Esophagus mucosa (tissue), 1 donor: ENCODE measurements at places on chromosomes 7 and 10. TPM values are rescaled to one million over a fixed set of nuclear protein-coding genes. Genes with fewer than 3 reads are reported as not detected.

GRCh38 chr7:69419934-69420333, 178.3 kb upstream of the AUTS2 start:
- no peak for ATAC-seq

The TBXAS1 gene
- 10.8 TPM for total RNA-seq

GRCh38 chr7:12695965-12696364, 8.5 kb downstream of the ARL4A start:
- peak; percentile 78 for ATAC-seq

The HDAC9 gene
- total RNA-seq: 2.4 TPM

DNA sequence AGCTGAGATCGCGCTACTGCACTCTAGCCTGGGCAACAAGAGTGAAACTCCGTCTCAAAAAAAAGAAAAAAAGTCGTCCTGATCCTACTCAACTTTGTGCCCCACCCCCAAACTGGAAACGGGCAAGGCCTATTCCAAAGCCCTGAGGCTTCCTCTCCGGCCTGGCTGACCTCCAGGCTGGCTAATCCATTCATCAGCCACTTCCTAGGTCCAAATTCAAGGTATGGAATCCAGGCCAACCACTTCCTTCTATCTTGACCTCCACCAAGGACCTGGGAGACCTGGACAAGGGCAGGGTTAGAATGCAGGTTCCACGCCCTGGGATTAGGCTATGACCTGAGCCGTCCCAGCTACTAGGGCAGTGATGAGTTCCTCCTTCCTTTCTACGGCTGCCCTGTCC, 20.4 kb upstream of the EIF4H start:
- ATAC-seq: peak; percentile 62

The CYP2W1 gene
- 0.36 TPM for total RNA-seq

DNA sequence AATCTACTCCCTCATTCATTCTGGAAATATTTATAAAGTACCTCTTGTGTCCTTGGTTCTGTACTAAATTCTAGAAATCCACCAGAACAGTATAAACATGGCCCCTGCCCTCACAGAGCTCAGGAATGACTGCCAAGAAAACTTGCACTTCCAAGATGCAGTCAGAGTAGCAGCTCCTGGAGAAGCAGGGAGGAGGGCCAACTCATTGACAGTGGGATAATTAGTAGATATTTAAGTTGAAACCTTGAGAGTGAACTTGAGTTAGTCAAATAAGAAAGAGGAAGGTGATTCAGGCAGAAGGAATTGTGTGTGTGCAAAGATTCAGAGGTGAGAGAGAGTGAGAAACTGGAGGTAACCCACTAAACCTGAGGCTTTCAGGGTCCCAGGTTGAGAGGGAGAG, 182.2 kb upstream of the INHBA start:
- no peak for ATAC-seq

The ALDH18A1 gene
- 42.6 TPM for total RNA-seq

DNA sequence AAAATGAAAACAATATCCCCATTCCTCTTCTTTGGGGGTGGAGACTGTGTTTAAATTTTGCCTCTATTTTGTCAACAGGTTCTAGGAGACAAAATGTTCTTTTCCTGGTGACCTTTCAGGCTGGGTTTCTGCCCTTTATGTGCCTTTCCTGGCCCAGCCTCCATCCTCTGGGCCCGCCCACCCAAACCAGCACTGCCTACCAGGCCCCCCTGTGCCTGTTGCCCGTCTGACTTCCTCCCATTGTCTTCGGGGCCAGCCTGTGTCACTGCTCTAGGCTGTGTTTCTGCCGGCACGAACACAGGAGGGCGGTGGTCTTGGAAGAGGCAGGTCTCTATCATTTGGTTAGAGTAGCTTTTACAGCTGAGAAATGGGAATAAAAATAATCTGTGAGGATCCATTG, 13.9 kb downstream of the TSPAN14 start:
- no peak for ATAC-seq

The PBLD gene
- 2.4 TPM for total RNA-seq

The RBP3 gene
- not detected for total RNA-seq

The TSPAN14 gene
- total RNA-seq: 94.6 TPM

DNA sequence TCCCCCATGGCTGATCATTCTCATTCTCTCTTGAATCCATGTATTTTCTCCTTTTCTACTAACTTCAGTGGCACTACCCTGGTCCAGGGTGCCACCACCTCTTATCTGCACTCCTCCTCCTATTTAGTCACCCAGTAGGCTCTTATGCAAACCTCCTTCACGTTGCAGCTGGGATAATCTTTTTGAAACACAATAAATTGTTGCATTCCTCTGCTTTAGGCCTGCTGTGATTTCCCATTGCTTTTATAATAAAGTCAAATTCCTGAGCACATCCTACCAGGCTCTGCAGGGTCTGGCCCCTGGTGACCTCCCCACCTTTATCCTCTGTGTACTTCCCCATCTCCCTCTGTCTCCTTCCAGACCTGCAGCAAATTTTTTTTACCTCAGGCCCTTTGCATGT, 112.7 kb upstream of the KIAA1217 start:
- no peak for ATAC-seq

GRCh38 chr10:113304726-113305125, 248.1 kb upstream of the HABP2 start:
- no peak for ATAC-seq

- no peak for ATAC-seq
These were observed 27.2 kb downstream of the LSM5 start for GRCh38 chr7:32462977-32463376.

The SFTPD gene
- total RNA-seq: 2.0 TPM

DNA sequence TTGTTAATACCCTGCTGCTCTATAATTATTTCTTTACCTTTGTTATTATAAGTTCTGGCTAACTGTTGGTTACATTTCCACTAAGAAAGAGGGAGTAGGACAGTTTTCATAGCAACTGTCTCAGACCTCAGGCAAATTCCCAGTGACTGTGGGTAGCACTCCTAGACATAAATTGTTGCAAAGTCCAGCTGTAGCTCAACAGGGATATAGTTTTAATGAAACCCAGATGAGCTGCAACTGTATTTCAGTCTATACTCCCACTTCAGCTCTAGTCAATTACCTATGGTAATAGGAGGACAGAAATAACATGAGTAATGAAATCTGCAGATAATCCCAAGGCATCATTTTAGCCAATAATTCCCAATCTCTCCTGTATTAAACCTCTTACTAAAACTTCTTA, 103.0 kb upstream of the SEMA3A start:
- ATAC-seq: no peak

The KAZALD1 gene
- total RNA-seq: 4.1 TPM

DNA sequence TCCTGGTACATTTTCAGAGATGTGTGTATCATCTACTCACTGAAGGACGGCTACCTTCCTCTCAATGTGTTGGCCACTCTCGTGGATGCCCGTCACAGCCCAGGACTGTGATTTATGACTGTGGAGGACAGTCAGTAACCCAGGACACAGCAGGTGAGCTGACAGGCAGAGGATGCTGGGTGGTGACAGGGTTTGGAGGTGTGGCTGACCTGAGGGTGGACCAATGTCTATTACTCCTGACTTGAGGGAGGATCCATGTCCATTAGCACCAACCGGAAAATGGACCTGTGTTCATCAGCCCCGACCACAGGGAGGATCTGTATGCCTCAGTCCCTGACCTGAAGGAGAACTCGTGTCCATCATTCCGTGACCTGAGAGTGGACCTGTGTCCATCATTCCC, 96.1 kb downstream of the ADCY1 start:
- no peak for ATAC-seq

DNA sequence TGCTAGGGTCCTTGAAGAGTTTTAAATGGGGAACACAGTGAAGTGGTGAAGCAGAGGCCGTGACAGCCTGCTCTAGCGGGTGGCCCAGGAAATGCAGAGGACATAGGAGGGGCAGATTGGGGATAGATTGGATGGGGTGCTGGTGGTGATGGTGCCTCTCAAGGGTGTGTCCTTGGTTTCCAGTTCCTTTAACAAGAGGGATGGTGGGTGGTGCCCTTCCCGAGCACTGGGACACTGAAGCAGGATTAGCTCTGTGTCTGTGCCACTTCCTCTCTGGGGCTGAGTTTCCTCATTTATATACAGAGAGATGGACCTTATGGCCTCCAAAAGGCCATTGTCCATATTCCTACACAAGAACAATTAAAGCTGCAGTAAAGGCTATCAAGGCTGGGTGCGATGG, 285.5 kb downstream of the TCF7L2 start:
- ATAC-seq: no peak

The TMEM176A gene
- total RNA-seq: 2.6 TPM

The CYP3A4 gene
- total RNA-seq: 0.24 TPM

- ATAC-seq: no peak
These were observed 18.0 kb upstream of the LIPA start for GRCh38 chr10:89269433-89270152.

The CPSF4 gene
- total RNA-seq: 23.8 TPM

DNA sequence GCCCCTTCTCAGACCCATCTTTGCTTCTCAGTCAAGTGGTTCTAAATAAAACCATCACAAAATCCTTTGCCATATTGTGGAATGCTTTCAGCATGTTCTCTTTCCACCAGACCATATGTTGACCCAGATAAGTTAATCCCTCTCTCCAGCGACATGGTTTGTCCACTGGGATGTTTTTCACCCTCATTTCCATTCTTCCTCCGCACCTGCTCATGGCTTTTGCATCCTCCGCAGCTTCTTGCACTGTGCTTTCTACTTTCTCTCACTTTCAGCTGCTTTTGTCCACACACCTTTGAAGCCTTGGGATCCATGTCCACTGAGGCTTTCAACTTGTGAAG, 52.3 kb upstream of the WAC start:
- ATAC-seq: no peak

- ATAC-seq: no peak
These were observed 721.2 kb downstream of the XPNPEP1 start for GRCh38 chr10:109202111-109202510.

GRCh38 chr10:102752266-102752930, 8.7 kb downstream of the WBP1L start:
- ATAC-seq: peak; percentile 17

DNA sequence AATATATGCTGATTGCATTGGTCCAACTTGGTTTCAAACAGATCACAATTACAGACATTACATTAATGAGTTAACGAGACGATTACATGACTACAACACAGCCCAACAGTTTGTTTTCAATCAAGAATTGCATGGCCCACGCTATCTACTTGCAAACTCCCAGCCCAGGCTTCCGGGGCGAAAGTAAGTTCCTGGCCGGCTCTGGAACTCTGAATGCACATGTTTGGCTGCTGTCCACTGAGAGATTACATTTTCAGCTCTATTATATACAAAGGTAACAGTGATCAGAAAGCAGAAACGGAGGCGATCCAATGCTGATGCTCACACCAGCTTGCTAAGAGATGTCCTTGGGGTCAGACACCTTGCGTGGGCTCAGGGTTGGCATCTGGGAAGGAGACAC, 206.3 kb downstream of the FANK1 start:
- ATAC-seq: no peak

GRCh38 chr7:2819954-2820397, 24.1 kb downstream of the GNA12 start:
- ATAC-seq: no peak

DNA sequence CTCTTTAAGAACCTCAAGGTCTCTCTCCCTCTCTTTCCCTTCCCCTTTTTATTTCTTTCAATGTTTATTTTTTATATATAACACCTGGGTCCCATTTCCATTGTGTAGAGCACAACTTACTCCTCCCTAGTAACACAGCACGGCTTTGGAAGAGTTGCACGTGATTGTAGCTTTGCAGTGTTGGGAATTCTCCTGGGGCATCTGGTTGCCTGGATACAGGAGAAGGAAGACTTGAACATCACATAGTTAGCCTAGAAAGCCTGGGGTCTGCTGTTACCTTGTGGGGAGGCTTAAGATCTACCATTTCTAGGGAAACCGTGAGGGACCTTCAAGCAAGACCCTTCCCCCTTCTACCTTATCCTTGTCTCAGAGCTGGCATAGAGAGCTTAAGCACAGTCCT, 41.1 kb upstream of the NFKB2 start:
- no peak for ATAC-seq

The PLXNA4 gene
- 1.1 TPM for total RNA-seq

DNA sequence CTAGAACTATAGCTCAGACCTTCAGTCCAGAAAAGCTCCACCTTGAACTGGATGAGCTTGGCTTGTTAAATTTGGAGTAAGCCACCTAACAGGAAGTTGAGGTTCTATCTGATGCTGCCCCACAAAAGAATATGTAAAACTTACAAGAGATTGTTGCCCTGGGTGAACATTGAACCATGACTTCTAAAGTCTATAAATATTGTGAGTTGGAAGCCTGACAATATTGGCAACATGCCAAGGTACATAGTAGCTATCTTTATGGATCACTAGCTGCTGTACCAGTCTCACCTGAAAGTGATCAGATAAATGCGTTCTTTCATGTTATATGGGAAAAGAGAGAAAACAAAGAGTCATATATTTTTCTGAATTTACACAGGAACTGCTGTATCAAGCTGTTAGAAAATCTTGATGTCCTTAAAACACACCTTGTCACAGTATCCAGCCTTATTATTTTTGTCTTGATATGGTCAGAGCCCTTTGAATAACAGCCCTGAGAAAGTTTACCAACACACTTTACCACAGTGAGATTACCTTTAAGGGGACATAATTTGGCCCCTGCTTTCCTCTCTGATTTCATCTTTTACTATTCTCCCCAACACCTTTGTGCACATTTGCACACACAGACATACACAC, 92.0 kb downstream of the LSMEM1 start:
- ATAC-seq: peak; percentile 37

GRCh38 chr7:23207884-23208283, 26.0 kb downstream of the NUP42 start:
- ATAC-seq: no peak

The GRM8 gene
- total RNA-seq: not detected

DNA sequence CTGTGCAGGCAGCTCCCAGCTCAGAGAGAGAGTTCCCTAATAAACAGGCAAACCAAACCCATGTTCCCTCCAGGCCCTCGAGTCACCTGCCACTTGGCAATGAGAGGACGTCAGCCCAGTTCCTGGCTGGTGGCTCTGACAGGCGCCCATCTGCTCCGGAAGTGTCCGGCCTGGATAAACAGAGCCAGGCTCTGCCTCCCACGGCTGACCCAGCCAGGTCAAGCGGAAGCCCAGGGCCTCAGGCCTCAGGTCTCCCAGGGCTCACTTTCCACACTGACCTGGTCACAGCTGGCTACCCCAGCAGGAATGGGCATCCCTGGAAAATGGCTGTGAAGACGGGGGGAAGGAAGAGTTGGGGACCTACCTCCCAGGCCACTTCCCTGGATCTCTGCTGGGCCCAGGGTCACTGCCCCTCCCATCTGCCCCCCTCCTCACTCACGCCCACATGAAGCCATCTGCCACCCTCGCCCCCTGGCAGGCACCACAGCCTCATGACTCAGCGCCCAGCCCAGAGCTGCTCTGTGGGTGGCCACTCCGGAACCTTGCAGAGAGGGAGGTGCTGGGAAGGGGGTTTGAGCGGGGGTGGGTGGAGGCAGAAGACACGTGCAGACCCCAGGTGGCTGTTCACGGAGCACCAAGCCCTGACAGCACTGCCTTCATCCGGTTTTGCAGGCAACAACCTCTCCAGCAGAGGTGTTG, 37.4 kb upstream of the DUSP5 start:
- ATAC-seq: peak; percentile 42

The UROS gene
- total RNA-seq: 31.6 TPM

- no peak for ATAC-seq
These were observed 11.6 kb downstream of the GHRHR start for GRCh38 chr7:30975256-30975899.

- ATAC-seq: no peak
These were observed 546.3 kb downstream of the TYW1 start for GRCh38 chr7:67542916-67543315.
